ENCODE measurements at places on chromosomes 4 and X.

DNA sequence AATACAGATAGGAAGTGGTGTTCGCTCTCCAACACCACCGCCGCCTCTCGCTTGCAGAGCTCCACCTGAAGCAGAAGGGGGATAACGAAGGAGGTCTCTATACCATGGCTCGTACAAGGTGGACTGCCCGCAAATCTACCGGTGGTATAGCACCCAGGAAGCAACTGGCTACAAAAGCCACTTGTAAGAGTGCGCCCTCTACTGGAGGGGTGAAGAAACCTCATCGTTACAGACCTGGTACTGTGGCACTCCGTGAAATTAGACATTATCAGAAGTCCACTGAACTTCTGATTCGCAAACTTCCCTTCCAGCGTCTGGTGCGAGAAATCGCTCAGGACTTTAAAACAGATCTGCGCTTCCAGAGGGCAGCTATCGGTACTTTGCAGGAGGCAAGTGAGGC is 5.2 kb upstream of the BMP15 start:
- DNase-seq, result no peak

GRCh38 chr4:25870081-25870480 is 7.3 kb upstream of the SEL1L3 start:
- DNase-seq, result no peak

DNA sequence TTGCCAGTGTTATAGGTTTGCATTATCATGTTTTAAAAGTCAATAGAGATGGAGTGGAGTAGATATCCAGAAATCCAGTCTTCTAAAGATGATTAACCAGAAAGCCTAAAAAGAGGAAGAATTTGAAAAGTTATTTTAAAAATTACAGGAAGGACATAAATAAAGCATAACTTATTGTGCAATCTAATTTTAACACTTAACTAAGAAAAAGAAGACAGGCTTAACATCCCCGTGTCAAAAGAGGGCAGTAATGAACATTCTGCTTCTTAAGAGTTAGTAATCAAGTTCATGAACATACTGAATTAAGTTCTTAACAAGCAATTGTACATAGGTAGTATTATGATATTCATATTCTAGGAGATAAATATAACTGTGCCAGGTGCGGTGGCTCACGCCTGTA is 39.3 kb downstream of the ELF2 start:
- DNase-seq, result no peak

DNA sequence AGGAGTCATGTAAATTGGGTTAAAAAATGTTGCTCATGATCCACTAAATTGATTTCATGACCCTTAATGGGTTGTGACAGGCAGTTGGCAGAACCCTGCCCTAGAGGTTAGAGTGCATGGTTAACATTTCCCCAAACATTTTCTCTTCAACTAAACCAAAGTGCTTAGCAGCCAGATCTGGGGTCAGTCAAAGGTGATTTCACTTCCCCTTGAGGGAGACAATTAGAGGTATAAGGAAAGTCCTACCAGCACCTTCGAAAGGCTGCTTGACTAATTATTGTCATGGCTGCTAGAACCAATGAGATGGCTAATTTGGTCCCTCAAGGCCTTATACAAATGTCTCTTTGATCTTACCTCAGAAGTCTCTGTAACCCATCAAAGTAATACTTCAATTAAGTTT is 30.9 kb upstream of the INTS6L start:
- peak; percentile 37 for DNase-seq

DNA sequence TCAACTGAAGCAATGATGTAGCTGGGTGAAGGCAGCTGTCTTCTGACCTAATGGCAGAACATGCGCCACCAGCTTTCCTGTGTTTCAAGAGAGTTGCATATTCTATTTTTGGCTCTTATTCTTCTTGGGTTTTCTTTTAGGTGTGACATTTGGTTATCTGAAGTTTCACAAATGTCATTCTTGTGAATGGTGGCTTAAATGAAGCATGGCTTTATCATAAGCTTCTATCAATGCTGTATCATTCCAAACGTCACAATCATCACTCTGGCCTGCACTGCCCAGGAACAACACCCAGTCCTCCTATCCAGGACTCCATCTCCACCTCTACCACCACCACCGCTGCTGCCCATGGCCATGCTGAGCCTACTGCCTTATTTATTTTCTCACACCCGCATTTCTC is 69.7 kb upstream of the WWC2 start:
- DNase-seq, result no peak

DNA sequence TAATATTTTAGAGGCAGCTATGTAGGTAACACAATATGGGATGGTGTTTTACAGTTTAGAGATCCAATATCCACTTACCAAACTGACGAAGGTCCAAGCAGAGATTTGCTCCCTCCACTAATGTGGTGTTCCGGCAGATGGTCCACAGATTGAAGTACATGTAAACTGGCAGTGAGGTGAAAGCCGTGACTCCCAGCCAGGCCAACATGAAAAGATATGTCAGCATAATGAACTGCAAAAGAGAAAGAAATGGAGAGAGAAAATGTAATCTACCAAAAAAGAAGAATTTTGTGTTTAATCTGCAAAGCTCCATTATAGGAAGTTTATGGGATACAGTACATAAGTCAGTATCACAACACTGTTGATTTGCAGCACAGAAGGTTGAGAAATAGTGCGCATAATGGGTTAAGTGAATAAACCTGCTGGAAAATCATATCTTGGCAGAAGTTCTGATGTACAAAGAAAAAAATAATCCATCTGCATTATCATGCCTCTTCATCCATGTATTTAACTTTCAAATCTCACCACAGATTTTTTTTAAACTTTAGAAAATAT is 160.2 kb downstream of the GPM6A start:
- DNase-seq, result no peak

DNA sequence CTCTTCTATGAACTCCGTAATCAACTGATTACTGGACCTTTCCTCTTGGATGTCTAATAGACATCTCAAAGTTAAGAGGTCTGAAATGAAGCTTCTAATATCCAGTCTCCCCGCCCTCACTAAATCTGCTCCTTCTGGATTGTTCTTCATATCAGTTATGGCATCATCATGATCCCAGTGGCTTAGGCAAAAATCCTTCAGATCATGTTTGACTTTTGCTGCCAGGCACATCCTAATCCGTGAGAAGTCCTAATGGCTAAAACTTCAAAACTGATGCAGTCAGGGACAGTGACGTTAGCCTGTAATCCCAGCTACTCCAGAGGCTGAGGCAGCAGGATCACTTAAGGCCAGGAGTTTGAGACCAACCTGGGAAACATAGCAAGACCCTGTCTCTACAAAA is 55.1 kb upstream of the GUCY1A1 start:
- DNase-seq, result no peak

DNA sequence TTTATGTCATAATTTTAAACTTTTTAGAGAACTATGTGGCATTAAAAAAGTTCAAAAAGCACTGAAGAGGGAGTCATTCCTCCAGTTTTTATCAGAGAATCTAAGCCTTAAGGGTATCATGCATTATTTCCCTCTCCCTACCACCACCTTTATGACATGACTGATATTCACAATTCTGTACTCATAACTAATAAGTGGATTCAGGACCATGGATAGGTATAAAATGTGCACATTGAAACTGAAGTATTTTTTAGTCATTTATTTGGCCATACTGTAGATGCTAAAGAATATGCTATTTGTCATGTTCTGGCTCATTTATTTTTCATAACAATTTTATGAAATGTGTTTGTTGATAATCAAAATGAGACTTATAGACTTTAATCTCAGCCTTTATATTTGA is 897.5 kb upstream of the AGA start:
- no peak for DNase-seq

DNA sequence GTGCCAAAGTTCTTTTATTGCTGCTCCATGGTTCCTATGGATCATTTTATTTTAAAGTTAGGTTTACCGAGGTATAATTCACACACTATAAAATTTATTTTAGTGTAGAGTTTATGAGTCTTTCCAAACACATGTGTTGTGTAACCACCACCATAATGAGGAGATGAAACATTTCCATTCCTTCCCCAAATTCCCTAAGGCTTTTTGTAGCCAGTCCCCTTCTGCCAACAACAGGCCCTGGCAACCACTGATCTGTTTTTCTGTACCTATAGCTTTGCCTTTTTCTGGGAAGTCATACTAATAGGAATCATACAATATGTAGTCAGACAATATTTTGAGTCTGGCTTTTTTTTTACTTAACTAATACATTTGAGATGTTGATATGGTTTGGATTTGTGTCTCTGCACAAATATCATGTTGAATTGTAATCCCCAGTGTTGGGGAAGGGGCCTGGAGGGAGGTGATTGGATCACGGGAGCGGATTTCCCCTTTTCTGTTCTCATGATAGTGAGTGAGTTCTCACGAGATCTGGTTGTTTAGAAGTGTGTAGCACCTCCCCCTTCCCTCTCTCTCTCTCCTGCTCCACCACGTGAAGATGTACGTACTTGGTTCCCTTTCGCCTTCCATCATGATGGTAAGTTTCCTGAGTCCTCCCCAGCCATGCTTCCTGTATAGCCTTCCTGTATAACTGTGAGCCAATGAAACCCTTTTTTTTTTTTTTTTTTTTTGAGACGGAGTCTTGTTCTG is 59.6 kb upstream of the DHX15 start:
- DNase-seq, result no peak

GRCh38 chr4:38935391-38936073 is 67.9 kb downstream of the FAM114A1 start:
- no peak for DNase-seq

DNA sequence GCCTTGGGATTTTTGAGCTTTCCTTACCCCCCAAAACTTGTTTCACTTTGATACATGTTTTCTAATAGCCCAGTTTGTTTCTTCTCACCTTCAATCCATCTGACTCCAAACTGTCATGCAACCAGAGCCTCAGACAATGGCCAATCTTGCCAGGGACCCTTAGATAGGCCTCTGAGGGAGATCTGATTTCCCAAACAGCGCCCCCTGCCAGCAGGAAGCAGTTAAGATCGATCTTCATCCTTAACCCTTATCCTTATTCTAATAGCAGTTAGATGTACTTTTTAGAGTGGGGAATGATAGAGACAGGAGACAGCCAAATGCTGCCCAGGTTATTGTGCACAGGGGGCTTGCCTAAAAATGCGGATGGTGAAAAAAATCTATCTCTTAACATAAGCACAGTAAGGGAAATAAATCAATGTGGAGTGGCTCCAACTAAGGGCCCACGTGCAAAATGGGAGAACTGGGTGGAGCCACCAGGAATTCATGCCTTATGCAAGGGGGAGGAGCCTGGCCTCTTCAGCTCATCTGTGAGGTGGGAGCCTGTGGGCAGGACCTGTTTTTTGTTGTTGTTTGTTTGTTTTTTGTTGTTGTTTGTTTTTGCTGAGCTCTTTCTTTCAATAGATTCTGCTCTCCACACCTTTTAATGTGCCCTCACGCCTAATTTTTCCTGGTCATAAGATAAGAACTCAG is 833.6 kb upstream of the AGA start:
- no peak for DNase-seq

- DNase-seq, result no peak
Observed at GRCh38 chrX:9670136-9670814, 95.4 kb downstream of the GPR143 start.

DNA sequence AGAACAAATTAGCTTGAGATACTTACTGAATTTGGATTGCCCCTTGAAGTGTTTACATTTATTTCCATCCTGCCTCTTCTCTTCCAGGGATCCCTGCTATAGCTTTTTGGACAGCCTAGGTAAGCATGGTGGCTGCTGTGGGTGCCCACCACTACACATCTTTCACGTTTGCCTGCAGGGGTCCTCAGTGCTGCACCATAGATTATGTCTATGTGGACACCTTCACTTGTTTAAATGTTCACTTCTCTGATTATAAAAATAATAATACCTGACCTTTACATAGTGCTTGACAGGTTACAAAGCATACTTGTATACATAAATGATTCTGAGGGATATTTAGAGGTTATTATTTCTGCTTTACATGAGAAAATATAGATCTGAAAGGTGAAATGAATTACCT is 67.9 kb upstream of the SLC4A4 start:
- no peak for DNase-seq

DNA sequence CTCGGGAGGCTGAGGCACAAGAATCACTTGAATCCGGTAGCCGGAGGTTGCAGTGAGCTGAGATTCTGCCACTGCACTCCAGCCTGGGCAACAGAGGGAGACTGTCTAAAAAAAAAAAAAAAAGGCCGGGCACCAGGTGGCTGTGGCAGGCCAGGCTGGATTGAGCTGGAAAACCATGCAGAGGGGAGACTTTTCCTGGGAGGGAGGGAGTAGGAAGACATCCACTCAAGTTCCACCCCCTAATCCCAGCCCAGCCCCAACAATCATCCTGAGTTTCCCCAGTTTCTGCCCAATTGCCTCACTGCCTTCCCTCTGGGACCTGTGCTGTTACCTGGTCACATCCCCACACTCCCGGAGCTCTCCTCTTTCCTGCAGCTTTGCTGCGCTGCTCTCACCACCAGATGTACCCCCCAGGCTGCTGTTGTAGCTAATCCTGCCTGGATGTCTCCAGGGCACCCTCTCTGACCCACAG is 9.0 kb upstream of the TSPYL2 start:
- no peak for DNase-seq

- no peak for DNase-seq
Observed at GRCh38 chr4:143667461-143667860, 33.0 kb downstream of the FREM3 start.

DNA sequence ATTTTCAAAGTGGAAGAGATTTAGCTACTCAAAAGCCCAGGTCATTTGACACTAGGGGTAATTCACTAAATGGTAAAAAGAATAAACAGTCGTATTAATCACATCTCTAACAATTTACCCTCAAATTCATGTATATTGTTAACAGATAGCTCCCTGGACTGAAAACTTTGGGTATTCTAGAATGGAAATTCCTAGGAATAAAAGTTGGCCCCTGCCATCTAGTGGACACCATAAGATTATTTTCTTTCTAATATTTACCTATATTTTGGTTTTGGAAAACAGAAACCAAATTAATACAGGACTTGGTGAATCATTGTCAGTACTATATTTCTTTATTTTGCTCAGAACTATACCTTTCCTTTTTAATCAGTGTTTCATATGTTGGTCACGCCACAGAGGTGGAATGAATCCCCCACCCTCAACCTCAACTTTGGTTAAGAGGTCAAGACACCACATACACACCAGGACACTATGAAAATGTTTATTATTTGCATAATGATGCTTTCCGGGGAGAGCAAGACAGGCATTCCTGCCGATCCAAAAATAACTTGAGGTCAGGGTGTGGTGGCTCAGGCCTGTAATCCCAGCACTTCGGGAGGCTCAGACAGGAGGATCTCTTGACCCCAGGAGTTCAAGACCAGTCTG is 96.2 kb upstream of the APOOL start:
- no peak for DNase-seq

DNA sequence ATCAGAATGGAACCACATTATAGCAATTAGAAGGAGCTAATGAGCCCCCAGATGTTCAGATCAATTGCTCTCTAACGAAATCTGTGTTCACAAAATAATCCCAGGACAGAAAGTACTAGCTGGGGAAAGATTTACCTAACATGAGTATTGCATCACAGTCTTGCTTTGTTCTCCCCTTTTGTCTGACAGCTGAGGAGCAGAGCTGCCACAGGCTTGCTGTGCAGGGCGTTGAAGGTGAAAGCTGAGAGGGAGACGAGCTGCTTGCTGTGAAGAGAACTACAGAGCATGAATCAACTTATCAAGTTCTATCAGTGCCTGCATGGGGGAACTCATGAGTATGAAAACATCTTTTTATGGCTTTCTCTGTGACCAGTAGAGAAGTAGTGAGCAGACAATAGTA is 441.2 kb downstream of the CENPC start:
- DNase-seq, result no peak

- no peak for DNase-seq
Observed at GRCh38 chr4:101660607-101661006, 129.9 kb upstream of the BANK1 start.

GRCh38 chr4:71564775-71565174 is 219.1 kb downstream of the GC start:
- DNase-seq, result no peak

GRCh38 chrX:107678957-107679740 is 50.8 kb downstream of the PRPS1 start:
- peak; percentile 33 for DNase-seq

GRCh38 chr4:17055788-17056187 is 157.3 kb upstream of the LDB2 start:
- no peak for DNase-seq
